ENCODE measurements at places on chromosomes 4 and X.

DNA sequence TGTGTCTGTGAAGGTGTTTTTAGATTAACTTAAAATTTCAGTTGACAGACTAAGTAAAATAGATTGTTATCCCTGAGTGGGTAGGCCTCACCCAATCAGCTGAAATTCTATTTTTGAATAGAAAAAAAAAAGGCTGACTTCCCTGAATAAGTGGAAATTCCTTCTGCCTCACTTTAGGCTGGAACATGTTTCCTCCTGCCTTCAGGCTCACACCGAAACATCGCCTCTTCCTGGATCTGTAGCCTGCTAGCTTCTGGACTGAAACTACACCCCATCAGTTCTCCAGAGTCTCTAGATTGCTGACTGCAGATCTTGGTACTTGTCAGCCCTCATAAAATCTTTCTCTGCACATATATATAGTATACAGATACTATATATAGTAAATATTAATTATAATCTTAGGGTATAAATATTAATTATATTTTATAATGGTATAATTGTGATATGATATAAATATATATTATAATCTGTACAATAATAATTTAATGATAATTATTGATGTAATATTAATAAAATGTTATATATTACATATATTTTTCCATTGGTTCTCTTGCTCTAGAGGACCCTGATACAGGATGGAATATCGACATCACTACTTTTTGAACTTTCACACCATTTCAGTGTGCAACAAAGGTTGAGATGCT is 13.7 kb upstream of the SLIT2 start:
- DNase-seq, result no peak

- DNase-seq, result no peak
Measured at GRCh38 chr4:36427696-36428095, 146.3 kb downstream of the DTHD1 start.

- no peak for DNase-seq
Measured at GRCh38 chr4:83546786-83547185, 10.9 kb downstream of the GPAT3 start.

GRCh38 chrX:57596516-57596915 is 4.7 kb downstream of the ZXDB start:
- no peak for DNase-seq

GRCh38 chr4:48645225-48645794 is 134.8 kb downstream of the FRYL start:
- no peak for DNase-seq

- DNase-seq, result no peak
Measured at GRCh38 chr4:6009452-6009851, 8.8 kb downstream of the C4orf50 start.

GRCh38 chr4:177047070-177047850 is 254.5 kb upstream of the VEGFC start:
- DNase-seq, result no peak

- DNase-seq, result no peak
Measured at GRCh38 chrX:84666086-84666485, 163.8 kb upstream of the HDX start.

GRCh38 chr4:10706236-10706635 is 21.7 kb upstream of the CLNK start:
- DNase-seq, result no peak

DNA sequence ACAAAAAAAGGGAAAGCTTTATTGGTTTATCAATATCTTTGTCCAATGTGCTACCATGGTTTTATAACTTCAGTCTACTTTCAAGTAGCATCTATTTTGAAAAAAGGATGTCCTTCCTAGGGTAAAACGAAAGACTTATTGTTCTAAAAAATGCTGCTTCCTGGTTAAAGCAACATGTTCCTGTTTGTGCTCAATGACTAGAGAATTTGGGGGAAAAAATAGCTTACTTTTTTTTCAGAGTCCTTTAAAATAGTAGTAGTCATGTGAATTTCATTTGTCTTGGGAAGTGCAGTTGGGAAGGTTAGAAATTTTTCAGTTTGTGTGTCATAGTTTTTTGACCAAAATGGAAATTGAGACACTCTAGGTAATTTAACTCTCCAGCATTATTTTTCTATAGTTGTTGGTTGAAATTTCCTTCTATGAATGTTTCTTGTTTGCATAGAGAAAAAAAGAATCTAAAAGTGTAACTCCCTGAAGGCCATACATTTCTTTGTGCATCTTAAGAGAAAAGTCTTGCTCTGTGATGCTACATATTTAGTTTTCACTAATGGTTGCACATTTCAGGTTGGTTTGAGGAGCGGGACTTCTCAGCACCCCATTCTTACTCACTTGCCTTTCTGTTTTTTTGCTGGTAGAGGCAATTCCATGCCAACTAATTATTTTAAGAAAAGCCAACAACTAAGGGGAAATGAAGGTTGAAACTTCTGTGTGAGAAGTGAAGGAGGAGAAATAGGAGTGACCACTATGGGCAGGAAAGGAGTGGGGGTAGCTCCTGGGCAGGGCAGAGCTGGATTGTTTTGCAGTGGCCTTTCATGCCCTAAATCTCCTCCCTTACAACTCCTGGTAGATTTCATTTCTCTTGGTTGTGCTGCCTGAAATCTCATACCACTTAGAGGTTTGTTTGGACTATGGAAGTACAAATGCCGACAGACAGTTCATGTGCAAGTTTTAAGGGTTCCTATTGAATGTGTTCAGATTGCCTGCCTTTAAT is 76.4 kb downstream of the RAPGEF2 start:
- DNase-seq, result no peak

GRCh38 chrX:21993265-21993664 is 38.9 kb upstream of the PHEX start:
- DNase-seq, result no peak

- DNase-seq, result peak; percentile 56
Measured at GRCh38 chr4:164956766-164957643, 20.5 kb downstream of the TRIM61 start.

GRCh38 chrX:109927663-109928273 is 75.1 kb upstream of the TMEM164 start:
- no peak for DNase-seq

DNA sequence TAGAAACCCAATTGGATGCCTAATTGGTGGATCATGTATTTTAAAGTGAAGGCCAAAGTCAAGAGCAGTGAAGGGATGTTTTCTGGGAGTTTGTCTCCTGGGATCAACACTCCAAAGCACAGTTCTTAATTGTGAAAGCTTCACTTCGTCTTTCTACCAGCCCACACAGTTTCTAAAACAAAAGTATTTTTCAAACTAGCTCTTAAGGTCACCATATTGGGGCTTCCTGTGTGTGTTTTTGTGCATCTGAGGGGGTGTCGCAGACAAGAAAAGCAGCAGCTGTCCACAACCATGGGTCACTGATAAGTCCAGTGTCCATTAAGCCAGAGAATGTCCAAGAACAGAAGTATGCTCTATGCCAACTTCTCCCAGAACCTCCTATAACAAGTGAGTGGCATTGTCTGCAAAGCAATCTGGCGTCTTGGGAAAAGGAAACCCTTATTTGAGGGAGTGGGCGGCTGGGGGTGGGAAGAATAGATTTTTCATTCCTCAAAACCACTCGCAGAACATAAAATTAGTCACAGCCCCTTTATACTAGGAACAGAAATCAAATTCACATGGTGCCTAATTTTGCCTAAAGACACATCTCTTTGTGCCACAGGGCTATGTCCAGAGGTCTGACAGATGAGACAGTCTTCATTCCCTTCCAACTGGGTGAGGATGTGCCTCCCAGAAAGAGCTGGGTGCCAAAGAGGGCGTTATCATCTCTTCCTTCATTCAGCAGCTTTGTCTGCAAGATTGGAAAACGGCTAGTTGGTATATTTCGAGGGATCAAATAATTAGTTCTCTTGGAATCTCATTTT is 610.4 kb downstream of the BCOR start:
- no peak for DNase-seq

GRCh38 chr4:121594796-121595526 is 101.8 kb downstream of the ANXA5 start:
- no peak for DNase-seq

- no peak for DNase-seq
Measured at GRCh38 chr4:69874507-69874906, 14.6 kb upstream of the SULT1E1 start.

- peak; percentile 28 for DNase-seq
Measured at GRCh38 chrX:150692831-150693724, at the start of gene MTMR1. Gene MTMR1 (plus strand): TSS chrX:150693396. CDS start chrX:150693531, 135 bp downstream.

Data from NCI-H774 (cell line).